Activated T-helper 1 cell treated with anti-CD3 and anti-CD28 coated beads, Interleukin-12 subunit alpha, Interleukin-12 subunit beta, Interleukin-2, Interleukin-4 antibody, amounts not matched to agents 30 ng/mL and 10 ng/mL and 1 ng/mL, durations not matched to agents 14 hours and 24 hours and 36 hours (primary cell): ENCODE measurements at places on chromosomes 4 and X. TPM values are rescaled to one million over a fixed set of nuclear protein-coding genes. Genes with fewer than 3 reads are reported as not detected.

DNA sequence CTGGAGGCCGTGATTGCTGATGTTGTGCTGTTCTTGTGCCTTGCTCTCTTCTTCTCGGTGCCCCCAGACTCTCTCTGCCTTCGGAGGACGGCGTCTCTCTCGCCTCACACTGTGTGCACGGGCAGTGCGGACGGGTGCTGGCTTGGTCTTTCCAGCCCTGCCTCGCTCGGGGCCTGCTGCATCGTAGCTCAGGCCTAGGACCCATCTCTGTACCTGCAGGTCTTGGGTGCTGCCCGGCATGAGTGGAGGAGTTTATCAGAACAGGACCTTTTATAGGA lies 18.2 kb downstream of the RGS12 start:
- peaks cover 3% of the 10 kb centered on the region for H3K27me3 ChIP-seq
- no peak overlapping the region for H3K4me3 ChIP-seq
- H3K36me3 ChIP-seq, result no peaks in the 10 kb centered on the region
- no peaks in the 10 kb centered on the region for H3K4me1 ChIP-seq
- no peak overlapping the region for H3K27ac ChIP-seq
- no peak for DNase-seq

DNA sequence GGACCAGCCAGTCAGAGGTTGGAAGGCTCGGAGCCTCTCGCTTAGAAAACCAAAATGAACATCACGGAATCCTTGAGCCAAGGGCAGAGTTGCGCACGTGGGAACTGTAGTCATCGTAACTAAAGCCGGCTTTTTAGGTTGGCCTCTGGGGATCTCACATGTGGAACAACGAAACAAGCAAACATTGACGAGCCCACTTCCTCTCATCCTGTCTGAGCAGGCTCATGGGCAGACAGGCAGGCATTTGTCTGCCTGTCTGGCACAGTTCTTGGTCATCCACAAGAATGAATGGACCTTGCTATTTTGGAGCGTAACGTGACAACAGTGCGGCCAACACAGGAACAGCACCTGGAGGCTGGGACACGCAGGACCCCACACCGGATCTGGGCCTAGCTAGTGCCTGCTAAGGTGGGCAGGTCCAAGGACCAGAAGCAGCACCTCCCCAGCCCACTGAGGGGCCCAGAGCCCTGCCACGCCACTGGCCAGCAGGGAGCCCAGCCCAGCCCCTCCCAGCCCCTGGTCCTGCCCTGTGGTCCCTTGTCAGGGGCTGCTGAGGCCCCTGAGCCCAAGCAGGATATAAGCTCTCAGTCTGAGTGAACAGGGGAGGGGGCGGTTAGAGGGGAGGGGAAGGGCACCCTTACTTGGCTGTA lies 9.2 kb upstream of the TREX2 start:
- no peaks in the 10 kb centered on the region for H3K4me1 ChIP-seq
- no peak for DNase-seq
- no peaks in the 10 kb centered on the region for H3K27me3 ChIP-seq
- H3K36me3 ChIP-seq, result peaks cover 9% of the 10 kb centered on the region
- H3K4me3 ChIP-seq, result no peak overlapping the region

DNA sequence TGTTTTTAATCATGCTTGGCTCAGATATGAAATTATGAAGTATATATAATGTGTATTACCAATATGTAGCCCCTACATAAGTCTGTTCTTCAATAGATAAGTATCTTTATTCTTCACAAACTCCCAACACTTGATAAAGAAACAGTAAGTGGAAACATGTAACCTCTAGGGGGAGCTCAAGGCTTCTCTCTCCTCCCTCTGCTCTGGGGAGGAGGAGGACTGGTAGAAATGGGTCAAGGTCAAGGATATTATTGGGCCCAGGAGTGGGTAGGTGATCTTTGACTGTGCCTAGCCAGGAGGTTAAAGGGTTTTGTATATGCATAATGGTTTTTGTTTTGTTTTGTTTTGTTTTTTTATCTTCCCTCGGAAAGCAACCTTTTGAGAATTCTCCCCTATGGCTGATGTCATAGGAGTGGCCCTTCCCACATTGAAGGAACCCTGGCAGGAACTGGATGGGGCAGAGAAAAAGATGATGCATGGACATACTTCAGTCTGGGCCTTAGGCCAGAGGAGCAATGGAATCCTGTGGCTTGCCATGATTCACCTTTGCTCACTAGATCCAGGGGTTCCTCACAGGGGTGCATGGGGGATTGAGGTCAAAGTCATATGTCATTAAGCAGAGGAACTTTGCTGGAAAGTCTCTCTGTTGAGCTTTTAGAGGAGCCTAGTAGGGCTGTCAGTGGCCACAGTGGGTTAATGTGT lies 460.3 kb downstream of the MID1IP1 start:
- no peak overlapping the region for H3K4me3 ChIP-seq
- H3K4me1 ChIP-seq, result peaks cover 43% of the 10 kb centered on the region
- peak; percentile 1 for DNase-seq
- H3K36me3 ChIP-seq, result peaks cover 13% of the 10 kb centered on the region
- no peaks in the 10 kb centered on the region for H3K27me3 ChIP-seq
- peak overlapping the region; percentile 89 for H3K27ac ChIP-seq

AMOT gene
- 1.3 and 1.9 TPM in 2 replicates for total RNA-seq

XG gene
- 0.65 TPM in 1 of 2 replicates, not detected in the other for total RNA-seq

- H3K4me3 ChIP-seq, result no peak overlapping the region
- no peaks in the 10 kb centered on the region for H3K36me3 ChIP-seq
- DNase-seq, result no peak
- peaks cover 3% of the 10 kb centered on the region for H3K27me3 ChIP-seq
- no peaks in the 10 kb centered on the region for H3K4me1 ChIP-seq
- H3K27ac ChIP-seq, result no peak overlapping the region
Observed at GRCh38 chrX:132984058-132984650, 25.7 kb upstream of the HS6ST2 start.

DNA sequence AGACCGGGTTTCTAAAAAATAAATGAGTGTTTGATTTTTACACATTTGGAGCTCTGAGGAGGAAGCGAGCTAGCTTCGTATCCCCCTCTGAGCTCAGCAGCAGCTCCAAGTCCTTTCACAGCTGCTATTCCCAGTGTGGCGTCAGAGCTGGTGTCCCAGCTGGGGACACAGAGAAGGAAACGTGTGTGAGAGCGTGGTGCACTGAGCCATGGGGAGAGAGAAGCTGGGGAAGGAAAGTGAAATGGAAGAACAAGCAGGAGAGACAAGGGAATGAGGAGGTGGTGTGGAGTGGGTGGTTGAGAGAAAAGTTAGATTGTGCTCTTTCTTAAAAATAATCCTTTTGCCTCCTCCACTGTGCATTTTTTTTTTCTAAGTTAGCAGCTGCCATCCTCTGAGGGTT lies 79.5 kb upstream of the SLC4A4 start:
- no peak overlapping the region for H3K27ac ChIP-seq
- no peaks in the 10 kb centered on the region for H3K4me1 ChIP-seq
- DNase-seq, result no peak
- no peaks in the 10 kb centered on the region for H3K36me3 ChIP-seq
- no peak overlapping the region for H3K4me3 ChIP-seq
- no peaks in the 10 kb centered on the region for H3K27me3 ChIP-seq

SSX1 gene
- not detected in 2 replicates for total RNA-seq

MAML3 gene
- total RNA-seq, result 0.32 and 0.47 TPM in 2 replicates

PSAPL1 gene
- not detected in 2 replicates for total RNA-seq

GRCh38 chr4:162684998-162685397 lies 481.7 kb downstream of the NAF1 start:
- no peak overlapping the region for H3K4me3 ChIP-seq
- H3K27me3 ChIP-seq, result no peaks in the 10 kb centered on the region
- no peaks in the 10 kb centered on the region for H3K4me1 ChIP-seq

- H3K27ac ChIP-seq, result no peak overlapping the region
- H3K4me3 ChIP-seq, result no peak overlapping the region
- H3K36me3 ChIP-seq, result no peaks in the 10 kb centered on the region
- no peaks in the 10 kb centered on the region for H3K4me1 ChIP-seq
- peaks cover 3% of the 10 kb centered on the region for H3K27me3 ChIP-seq
Observed at GRCh38 chr4:53931461-53931961, 132.9 kb downstream of the CHIC2 start.

DNA sequence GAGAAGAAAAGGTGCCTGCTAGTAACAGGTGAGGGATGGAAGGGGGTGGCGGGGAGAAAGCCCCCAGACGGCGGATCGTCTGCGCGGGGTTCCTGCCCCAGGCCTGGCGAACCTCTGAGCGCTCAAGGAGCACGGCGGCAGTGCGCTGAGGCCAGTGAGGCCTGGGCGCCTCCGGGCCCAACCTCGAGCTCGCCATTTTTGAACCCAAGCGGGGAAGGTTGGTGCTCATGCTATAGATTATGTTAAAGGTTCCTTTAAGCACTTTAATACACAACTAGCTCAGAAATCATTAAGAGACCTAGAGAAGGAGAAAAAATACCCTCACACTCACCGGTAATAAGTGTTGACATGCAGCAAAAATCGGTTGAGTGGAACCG lies 7.9 kb downstream of the PITX2 start:
- H3K27me3 ChIP-seq, result peaks cover 86% of the 10 kb centered on the region
- H3K4me1 ChIP-seq, result no peaks in the 10 kb centered on the region
- no peak overlapping the region for H3K27ac ChIP-seq
- peaks cover 3% of the 10 kb centered on the region for H3K36me3 ChIP-seq
- H3K4me3 ChIP-seq, result no peak overlapping the region

DNA sequence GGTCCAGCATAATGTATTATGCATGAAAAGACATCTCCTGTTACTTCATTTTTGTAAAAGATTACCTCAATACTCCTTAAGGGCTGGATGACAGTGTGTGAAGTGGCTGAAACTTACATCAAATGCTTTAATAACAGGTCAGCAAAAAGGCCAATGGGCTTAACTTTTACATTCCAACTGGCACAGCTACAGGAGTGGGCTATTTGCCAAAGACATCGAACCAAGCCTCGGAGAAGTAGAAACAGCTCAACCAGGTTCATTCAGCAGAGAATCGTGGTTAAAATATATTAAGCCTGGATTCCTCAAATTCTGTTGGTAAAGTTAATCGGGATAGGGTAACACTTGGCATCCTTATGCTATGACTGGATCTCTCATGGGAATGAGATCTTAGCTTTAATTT lies 639.7 kb downstream of the TRIML1 start:
- H3K4me3 ChIP-seq, result no peak overlapping the region
- H3K36me3 ChIP-seq, result no peaks in the 10 kb centered on the region
- no peak for DNase-seq
- H3K4me1 ChIP-seq, result no peaks in the 10 kb centered on the region
- H3K27me3 ChIP-seq, result no peaks in the 10 kb centered on the region
- no peak overlapping the region for H3K27ac ChIP-seq

GRCh38 chr4:37434469-37434868 lies 189.9 kb downstream of the NWD2 start:
- H3K27ac ChIP-seq, result peak overlapping the region; percentile 19
- no peaks in the 10 kb centered on the region for H3K4me1 ChIP-seq

- H3K27ac ChIP-seq, result no peak overlapping the region
- no peaks in the 10 kb centered on the region for H3K36me3 ChIP-seq
- no peak for DNase-seq
- H3K4me1 ChIP-seq, result no peaks in the 10 kb centered on the region
- H3K27me3 ChIP-seq, result no peaks in the 10 kb centered on the region
Observed at GRCh38 chr4:159549098-159549518, 446.2 kb downstream of the RAPGEF2 start.

GRCh38 chrX:20373063-20373462 lies 106.4 kb upstream of the RPS6KA3 start:
- H3K4me3 ChIP-seq, result no peak overlapping the region
- H3K36me3 ChIP-seq, result no peaks in the 10 kb centered on the region
- H3K27ac ChIP-seq, result no peak overlapping the region
- no peak for DNase-seq

DNA sequence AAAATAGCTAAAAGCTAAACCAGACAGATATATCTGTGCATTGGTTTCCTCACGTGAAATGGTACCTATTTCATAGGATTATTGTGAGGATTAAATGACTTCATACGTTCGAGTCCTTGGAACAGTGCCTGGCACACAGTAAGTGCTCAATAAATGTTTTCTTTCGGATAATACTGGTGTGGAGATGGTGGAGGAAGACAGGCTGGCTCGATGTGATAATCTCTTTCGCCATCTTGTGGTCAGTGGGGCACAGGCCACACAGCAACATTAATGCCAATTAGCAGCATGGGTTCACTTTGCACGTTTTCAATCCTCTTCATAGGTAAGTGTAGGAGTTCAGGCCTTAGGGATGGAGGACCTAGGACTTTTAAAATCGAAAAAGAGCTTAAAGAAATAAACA lies 9.3 kb downstream of the PAGE4 start:
- no peak overlapping the region for H3K27ac ChIP-seq
- H3K4me1 ChIP-seq, result no peaks in the 10 kb centered on the region
- H3K27me3 ChIP-seq, result peaks cover 4% of the 10 kb centered on the region
- H3K36me3 ChIP-seq, result no peaks in the 10 kb centered on the region
- H3K4me3 ChIP-seq, result no peak overlapping the region

GRCh38 chrX:68686097-68686977 lies 38.9 kb downstream of the STARD8 start:
- H3K27ac ChIP-seq, result peak overlapping the region; percentile 81
- peak overlapping the region; percentile 84 for H3K4me3 ChIP-seq
- H3K4me1 ChIP-seq, result peaks cover 38% of the 10 kb centered on the region
- H3K27me3 ChIP-seq, result no peaks in the 10 kb centered on the region
- H3K36me3 ChIP-seq, result no peaks in the 10 kb centered on the region
- peak; percentile 11 for DNase-seq
